NCI-H226 (cell line): ENCODE measurements at places on chromosomes 5 and 9.

DNA sequence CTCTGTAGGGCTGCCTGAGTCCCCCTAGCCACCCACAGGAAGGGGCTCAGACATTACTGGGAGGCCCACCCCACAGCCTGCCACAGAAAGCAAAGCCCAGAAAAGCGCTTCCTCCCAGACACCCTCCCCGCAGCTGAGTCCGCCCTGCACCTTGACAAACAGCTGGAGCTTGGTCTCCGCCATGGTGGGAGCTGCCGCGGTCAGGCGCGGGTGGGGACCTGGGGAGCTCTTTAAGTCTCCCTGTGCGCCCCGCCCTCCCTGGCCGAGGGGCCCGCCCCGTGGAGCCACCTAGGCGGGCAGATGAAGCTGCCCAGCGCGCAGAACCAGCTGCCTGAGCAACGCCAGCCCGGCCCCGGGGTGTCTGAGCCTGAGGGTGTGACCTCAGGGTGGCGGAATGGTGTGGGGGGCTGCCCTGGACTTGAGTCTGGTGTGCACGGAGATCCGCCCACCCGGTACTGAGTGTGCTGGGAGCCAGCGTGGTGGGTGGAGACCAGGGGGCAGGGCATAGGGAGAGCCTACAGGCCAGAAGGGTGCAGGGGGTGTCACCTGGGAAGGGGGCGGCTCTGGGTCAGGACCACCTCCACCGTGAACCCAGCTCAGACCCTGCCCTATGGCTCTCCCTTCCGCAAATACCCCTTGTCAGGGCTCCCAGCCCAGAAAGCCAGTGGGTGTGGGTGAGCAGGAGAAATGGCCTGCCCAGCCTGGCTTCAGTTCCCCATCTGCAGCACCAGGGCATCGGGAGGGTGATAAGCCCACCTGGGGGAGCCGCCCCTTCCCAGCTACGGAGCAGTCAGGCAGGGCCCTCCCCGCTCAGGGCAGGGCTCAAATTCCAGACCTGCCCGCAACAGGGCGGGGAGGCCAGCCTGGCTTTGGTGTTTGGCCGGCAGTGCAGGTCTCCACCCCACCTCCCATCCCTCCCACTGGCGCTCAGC is at the start of gene CLIC3:
TSS of gene CLIC3 (minus strand) at position 208 of the 932 bp plus-strand sequence. CDS start at position 183, 25 bp downstream.
- DNase-seq: peak; percentile 94

DNA sequence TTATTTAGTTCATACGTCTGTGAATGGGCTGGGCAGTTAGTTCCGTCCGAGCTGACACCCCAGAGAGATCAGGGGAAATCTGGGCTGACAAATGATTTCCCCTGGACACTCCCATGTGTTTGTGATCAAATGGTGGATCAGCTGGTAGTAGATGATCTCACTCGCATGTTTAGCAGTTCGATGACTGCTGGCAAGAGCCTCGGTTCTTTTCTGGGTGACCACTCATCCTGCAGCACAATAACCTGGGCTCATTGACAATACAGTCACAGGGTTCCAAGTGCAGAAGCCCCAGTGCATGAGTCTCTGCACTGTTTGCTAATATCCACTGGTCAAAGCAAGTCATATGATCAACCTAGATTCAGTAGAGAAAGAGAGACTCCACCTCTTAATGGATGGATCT is 155.9 kb downstream of the NR2F1-AS1 start:
- DNase-seq: no peak

- no peak for DNase-seq
Observed at GRCh38 chr9:87275047-87275725, 222.5 kb upstream of the DAPK1 start.

DNA sequence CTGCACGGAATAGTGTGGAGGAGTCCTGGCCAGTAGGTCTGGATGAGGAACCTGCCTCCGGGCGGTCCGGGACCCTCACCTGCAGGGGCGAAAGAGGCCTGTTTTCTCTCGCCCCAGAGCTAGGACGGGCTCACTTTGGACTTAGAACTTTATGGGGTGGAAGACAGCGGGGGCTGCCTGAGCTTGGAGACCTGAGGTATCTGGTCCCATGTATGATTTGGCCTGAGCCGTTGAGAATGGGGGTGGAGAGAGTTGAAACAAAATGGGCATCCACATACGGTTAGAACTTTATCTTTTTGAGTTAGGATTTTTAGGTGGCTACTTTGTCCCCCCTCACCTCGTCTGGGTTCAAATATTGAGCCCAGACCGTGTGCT is 681 bp upstream of the ETF1 start:
- no peak for DNase-seq

- no peak for DNase-seq
Observed at GRCh38 chr9:38281917-38282316, 110.6 kb upstream of the ALDH1B1 start.

- no peak for DNase-seq
Observed at GRCh38 chr5:168443950-168444700, 42.1 kb upstream of the RARS1 start.

- DNase-seq: no peak
Observed at GRCh38 chr9:95030920-95031642, 286.4 kb downstream of the FANCC start.
